ENCODE measurements at places on chromosomes 4 and X.

GRCh38 chrX:30283456-30284200 lies 25.6 kb downstream of the NR0B1 start:
- DNase-seq = no peak

DNA sequence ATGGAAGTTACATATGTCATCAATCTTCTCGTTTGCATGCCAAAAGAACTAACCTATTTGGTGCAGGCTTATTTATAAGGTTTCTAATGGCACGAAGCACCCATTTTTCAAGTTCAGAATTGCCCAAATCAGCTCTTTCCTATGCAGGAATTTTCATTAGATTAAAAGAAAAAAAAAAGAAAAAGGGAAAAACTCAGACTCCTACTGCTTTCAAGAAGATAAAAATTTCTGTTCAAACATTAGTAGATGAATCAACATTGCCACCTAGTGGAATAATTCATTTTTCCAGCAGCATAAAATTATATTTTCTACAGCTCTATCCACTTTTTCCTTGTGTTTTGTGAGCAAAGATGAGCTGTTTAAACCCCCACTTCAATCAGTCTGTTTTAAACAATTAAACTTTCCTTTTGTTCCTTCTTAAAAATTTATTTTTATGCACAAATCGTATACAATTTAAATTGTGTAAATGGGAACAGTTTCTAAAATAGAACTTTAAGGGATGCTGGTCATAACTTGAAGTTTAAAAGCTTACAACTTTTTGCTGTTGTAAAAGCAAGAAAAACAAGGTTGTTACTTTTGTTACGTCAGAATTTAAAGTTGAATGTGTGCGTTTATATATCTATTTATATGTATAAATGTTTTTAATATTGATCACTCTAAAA lies 309.9 kb downstream of the ARAP2 start:
- no peak for DNase-seq

- no peak for DNase-seq
These were observed 92.4 kb downstream of the ATRX start for GRCh38 chrX:77693594-77693993.

DNA sequence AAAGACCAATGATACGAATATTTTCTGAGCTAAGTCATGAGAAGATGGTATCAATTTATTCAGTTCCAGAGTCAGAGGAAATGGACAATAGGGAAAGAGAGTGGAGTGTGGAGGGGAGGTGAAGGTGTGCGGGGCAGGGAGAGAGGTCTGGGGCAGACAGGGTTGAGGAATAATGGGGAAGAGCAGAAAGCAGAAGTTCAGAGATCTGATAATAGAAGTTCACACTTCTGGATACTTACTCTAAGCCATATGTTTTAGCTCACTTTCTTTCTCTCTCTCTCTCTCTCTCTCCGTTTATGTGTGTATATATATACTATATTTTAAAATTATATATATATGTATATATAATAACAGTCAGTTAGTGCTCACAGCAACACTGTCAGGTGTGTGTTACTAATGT lies 40.4 kb downstream of the FOXR2 start:
- DNase-seq = no peak

GRCh38 chr4:48205107-48205506 lies 64.5 kb downstream of the TEC start:
- DNase-seq = no peak

DNA sequence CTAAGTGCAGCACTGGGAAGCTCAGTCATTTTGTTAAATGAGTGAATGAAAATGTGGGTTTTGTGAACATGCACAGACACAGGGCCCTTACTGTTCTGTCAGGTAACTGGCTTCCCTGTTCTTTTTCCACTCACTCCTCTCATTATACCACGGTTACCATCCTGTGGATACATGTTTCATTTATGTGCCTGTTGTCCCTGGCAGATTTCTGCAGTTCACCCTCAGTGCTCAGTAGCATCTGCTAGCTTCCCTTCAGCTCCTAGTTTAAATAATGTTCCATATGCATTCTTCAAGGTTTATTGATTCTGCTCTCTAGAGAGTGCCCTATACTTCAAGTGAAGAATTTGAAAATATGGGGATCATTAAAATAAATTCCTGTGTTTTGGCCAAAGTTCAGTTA lies 1634.3 kb upstream of the ADGRL3 start:
- DNase-seq = no peak

GRCh38 chr4:72893354-72894066 lies 176.0 kb downstream of the COX18 start:
- no peak for DNase-seq

GRCh38 chr4:46081674-46082073 lies 42.2 kb downstream of the GABRG1 start:
- no peak for DNase-seq

- no peak for DNase-seq
These were observed 64.9 kb downstream of the GRID2 start for GRCh38 chr4:92368653-92369052.

DNA sequence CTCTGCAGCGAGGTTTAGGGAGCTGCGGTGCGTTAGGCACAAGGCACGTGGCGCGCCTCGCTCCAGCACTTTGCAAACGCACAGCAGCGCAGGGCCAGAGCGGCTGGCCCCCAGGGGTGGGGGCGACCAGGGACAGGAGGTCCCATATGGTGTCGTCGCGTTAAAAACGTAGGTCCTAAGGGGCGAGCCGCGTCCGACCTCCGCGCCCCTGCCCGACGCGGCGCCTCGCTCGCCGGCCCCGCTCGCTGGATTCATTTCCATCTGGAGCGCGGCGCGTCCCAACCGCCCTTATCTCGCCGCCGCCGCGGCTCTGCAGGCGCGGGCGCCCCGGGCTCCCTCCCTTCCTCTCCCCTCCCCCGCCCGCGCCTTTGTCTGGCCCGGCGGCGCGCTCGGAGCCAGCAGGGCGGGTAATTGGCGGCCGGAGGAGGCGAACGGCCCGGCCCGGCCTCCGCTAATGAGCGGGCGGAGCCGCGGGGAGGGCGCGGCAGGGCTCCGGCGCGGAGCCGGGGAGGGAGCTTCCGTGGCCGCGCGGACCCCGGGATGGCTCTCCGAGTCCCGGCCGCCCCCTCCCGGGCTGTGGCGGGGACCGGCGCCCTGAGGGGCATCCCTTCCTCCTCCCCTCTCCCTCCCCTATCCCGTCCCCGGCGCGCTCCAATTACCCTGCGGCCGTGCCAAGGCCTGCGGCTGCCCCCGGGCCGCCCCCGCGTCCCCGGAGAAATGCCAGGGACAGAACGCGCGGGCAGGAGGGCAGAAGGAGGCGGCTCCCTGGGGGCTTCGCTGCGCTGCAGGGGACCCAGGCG lies 409.0 kb downstream of the BCOR start:
- DNase-seq = peak; percentile 45

- no peak for DNase-seq
These were observed 30.3 kb downstream of the SLC10A6 start for GRCh38 chr4:86818841-86819240.

GRCh38 chr4:71198958-71199357 lies 139.9 kb upstream of the SLC4A4 start:
- no peak for DNase-seq

DNA sequence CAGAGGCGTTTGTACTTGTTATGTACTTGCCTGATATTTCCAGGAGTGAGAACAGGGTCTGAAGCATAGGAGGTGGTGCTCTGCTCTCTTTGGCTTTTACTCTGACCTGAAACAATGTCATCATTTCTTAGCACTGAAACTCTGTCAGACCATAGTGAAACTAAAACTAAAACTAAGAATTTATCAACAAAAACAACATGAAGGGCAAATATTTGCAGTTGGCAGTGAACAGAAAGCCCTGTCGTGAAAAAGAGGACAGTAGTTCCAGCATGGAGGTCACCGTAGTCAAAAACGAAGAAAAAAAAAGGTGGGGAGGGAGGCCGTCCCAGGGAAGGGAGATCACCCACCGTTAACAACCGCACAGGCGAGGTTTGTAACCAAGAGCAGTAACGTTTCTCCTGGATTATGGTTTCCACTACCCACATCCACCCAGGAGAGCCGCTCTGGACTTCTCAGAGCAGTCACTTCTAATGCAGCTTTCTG lies 97.5 kb downstream of the ANK2 start:
- DNase-seq = no peak

- DNase-seq = no peak
These were observed 34.1 kb upstream of the NAA11 start for GRCh38 chr4:79360006-79360405.

DNA sequence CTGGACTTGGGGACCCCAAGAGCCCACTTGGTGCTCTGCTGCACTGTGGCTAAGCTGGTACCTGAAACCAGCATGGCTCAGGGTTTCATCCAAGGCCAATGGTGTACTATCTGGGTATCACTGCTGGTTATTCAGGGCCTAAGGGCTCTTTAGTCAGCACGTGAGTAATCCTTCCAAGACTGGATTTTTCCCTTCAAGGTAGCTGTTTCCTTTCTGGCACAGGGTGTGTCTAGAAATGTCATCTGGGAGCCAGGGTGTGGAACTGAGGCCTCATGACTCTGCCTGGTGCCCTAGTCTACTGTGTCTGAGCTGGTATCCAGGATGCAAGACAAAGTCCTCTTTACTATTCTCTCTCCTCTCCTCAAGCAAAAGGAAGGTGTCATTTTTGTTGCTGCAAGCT lies 99.0 kb upstream of the QRFPR start:
- DNase-seq = no peak

DNA sequence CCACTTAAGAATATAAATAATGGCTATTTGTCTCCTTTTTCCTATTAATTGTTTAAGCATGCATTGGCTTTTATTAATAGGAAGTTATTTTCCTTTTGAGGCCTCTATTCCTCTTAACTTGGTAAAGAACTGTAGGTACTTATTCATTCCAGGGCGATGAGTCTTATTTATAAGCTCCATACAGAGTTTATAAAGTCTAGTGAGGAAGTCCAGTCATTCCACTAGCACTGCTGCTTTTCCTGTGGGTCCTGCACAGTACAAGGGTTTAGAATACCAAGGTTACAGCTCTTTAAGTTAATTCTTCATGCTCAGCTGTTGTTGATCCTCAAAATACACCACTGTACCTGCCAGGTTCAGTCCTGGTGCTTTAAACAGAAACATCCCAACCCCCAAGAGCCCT lies 28.5 kb upstream of the WNK3 start:
- DNase-seq = no peak

GRCh38 chr4:3729188-3729881 lies 36.9 kb upstream of the ADRA2C start:
- no peak for DNase-seq

DNA sequence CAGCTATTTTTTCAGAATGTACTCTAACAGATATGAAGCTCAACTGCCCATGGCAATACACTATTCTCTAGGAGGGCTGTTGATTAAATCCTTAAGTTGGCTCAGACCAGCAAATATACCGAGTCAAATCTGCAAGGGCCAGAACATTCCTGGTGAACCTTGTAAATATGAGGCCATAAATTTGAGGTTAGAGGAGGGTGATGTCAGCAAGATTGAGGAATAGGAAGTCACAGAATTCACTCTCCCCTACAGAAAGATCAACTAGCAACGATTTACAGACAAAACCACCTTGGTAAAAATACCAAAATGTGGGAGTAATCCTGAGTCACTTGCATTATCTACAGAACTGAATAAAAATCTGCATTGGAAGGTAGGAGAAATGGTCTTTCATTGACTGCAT lies 399.3 kb downstream of the GPM6A start:
- no peak for DNase-seq

DNA sequence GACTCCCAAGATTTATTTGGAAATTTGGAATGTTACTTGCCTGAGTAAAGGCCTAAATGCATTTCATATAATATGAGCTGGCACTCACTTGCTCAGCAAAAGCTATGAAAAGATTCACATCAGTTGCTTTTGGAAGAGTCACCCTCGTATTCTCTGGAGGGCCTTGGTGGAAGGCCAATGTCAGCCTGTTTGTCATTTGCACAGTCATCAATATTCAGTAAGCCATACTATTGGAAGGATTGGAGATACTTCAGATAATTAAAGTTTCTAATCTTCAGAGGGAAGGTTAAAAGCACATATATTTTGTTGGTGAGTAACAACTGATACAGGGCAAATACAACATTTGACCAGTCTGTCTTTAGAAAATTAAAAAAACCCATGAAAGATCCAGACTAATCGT lies 36.6 kb downstream of the VCX3A start:
- DNase-seq = no peak

DNA sequence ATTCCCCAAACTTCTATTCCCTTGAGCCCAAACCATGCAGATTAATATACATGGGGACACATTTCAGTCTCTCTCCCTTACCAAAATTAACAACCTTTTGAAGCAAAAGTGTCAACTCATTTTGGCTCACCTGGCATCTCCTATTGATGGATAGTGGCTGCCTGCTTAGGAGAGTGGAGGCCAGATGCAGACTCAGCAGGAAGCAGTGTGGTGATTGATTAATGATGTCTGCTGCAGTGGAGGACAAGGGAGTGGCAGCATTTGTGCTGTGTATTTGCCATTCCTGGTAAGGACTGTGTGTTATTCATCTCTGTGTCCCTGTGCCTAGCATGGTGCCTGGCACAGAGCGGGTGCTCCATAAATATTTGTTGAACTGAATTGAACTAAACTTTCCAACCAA lies 590.1 kb downstream of the RAB28 start:
- no peak for DNase-seq

GRCh38 chrX:54430519-54430918 lies 9.7 kb upstream of the TSR2 start:
- DNase-seq = no peak

GRCh38 chr4:15914736-15915135 lies 23.8 kb downstream of the FGFBP1 start:
- no peak for DNase-seq

GRCh38 chrX:2894885-2895292 lies 34.2 kb downstream of the ARSD start:
- no peak for DNase-seq

GRCh38 chr4:107900067-107900466 lies 31.3 kb upstream of the CYP2U1 start:
- DNase-seq = no peak

- no peak for DNase-seq
These were observed 259.4 kb upstream of the JADE1 start for GRCh38 chr4:128550060-128550459.

- no peak for DNase-seq
These were observed 1.6 kb upstream of the ATP6AP2 start for GRCh38 chrX:40579141-40579540.

DNA sequence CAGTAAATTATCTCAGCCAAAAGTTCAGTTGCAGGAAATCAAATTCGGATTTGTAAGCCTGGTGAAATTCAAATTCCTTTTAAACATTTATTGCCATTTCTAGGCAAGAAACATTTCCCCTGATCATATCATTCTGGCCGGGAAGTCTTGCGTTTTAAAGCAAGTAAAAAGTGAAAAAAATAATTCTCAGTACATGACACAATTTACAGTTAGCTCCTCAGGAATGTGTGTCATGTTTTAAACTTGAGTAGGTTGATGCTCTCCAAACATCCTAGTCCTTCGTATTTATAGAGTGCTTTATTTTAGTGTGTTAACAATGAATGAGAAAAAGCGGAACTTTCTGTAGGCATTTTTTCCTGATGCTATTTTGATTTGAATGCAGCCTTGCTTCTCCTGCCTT lies 158.3 kb upstream of the SCML1 start:
- DNase-seq = no peak

All from posterior cingulate gyrus (tissue), 11 donors.